T-helper 17 cell (primary cell): ENCODE measurements at places on chromosomes 16 and 17.

- DNase-seq, result no peak
Measured at GRCh38 chr17:83194761-83195329, 115.4 kb downstream of the METRNL start.

DNA sequence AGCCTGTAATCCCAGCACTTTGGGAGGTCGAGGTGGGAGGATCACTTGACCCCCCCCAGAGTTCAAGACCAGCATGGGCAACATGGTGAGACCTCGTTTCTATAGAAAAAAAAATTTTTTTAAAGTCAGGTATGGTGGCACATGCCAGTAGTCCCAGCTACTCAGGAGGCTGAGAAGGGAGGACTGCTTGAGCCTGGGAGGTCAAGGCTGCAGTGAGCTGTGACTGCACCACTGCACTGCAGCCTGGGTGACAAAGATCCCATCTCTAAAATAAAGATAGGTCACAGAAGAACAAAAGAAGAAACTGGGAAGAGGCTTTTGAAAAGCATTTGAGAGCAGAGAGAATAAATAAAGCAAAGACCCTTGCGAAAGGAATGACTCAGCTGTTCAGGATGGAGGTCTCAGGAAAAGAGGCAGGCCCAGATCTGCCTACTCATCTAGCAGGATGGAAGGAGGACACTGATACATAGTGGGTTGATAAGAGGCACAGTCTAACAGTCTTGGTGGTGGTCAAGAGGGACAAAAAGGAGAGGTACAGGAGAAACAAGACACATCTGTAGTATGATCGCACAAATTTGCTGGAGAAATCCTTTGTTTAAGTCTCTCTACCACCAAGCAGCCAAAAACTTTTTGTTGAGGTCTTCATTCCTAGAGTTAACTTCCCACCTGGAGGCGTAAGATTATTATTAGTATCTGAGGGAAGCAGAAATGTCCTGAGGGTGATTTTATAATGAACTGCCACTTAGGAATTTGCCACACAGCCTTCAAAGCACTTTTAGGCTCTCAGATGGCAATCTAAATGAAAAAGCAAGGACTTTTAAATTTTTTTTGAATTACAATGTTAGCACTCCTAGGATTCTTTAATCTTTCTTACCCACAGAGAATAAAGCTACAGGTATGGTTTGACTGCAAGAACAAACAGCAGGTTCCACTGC lies 17.6 kb downstream of the ZSWIM7 start:
- DNase-seq, result no peak

DNA sequence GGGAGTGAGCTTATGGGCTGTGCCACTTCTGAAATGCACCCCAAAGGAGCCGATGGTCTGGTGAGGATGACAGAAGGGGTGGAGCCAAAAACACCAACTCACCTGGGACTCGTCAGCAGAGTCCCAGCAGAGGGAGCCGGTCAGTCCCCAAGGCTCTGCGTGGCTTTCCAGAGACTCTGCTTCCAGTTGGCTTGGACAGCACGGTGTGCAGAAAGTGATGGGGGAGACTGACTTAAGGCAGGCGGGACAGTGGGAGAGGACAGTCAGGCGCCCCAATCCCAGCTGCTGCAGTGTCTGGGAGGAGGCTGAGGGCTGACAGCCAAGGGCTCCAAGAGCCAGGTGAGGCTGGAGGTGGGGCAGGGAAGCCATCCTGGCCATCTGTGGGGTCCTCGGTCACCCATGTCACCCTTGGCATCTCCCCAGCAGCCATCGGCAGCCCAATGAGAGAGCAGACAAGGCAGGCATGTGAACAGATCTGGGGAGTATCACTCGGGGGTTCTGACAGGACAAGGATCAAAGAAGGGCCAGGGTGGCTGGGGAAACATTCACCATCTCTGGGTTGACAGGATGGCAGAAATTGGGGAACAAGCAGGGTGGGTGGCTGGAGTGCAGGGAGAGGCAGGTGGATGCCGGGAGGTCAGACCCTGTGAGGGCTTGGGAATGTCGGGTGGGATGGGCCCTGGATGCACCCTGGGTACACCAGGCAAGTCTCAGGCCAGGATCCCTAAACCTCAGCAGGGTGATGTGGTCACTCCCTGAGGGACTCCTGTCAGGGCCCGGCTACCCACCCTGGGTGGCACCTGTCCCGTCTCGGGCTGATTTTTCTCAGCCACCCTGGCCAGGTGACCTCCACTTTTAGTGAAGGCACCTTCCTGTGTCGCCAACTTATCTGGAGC lies 8.9 kb upstream of the KRTAP17-1 start:
- no peak for DNase-seq

GRCh38 chr17:67716405-67716798 lies 1.3 kb upstream of the NOL11 start:
- DNase-seq, result no peak

DNA sequence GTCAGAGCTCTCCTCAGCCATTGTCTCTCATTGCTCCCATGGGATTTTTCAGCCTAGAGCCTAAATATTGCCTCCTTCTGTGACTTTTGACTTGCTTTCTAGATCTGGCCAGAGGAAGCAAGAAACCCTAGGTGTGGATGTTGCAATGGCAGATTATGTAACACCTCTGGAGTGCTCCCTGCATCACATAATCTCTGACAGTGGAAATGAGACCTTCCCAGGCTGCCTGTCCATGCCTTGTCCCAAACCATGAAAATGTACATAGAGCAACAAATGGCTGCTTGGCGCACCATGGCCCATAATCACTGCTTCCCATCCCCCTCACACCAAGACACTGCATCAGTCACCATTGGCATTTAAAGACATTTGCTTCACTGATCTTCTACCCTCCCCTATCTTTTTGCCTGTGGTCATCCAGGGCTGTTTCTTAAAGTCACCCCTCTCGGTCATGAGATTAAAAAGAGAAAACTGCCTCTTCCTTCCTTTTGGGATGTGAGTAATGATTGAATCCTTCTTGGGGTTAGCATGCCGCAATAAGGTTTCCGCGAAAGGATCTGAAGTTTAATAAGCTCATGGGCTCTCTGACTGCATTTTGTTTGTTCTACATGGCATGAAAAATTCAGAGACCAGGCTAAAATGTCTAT lies 34.2 kb upstream of the CCL2 start:
- no peak for DNase-seq

DNA sequence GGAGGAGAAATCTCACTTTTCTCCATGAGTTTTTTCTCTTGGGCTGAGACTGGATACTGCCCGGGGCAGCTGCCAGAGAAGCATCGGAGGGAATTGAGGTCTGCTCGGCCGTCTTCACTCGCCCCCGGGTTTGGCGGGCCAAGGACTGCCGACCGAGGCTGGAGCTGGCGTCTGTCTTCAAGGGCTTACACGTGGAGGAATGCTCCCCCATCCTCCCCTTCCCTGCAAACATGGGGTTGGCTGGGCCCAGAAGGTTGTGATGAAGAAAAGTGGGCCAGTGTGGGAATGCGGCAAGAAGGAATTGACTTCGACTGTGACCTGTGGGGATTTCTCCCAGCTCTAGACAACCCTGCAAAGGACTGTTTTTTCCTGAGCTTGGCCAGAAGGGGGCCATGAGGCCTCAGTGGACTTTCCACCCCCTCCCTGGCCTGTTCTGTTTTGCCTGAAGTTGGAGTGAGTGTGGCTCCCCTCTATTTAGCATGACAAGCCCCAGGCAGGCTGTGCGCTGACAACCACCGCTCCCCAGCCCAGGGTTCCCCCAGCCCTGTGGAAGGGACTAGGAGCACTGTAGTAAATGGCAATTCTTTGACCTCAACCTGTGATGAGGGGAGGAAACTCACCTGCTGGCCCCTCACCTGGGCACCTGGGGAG lies 19.1 kb downstream of the NGFR start:
- DNase-seq, result no peak

DNA sequence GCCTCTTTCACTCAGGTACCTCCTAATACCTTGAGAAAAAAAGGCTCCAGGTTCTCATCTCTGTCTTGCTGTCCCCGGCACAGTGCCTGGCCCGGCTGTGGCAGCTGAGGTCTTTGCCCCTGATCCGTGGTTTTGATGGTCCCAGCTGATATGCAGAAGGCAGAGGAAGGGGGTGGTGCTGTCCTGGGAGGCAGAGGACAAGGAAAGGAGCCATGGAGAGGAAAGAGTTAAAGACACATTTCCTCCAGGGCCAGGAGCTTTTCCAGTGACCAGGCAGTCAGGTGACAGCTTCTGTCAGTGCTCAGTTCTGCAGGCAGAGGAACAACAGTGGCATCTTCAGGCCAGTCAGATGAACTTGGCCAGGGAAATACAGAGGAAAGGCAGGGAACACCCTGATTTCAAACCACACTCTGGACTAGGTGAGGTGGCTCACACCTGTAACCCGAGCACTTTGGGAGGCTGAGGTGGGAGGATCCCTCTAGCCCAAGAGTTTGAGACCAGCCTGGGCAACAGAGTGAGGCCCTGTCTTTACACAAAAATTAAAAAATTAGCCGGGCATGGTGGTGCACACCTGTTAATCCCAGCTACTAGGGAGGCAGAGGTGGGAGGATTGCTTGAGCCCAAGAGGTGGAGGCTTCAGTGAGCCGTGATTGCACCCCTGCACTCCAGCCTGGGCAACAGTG lies 3.3 kb upstream of the COG1 start:
- DNase-seq, result no peak

DNA sequence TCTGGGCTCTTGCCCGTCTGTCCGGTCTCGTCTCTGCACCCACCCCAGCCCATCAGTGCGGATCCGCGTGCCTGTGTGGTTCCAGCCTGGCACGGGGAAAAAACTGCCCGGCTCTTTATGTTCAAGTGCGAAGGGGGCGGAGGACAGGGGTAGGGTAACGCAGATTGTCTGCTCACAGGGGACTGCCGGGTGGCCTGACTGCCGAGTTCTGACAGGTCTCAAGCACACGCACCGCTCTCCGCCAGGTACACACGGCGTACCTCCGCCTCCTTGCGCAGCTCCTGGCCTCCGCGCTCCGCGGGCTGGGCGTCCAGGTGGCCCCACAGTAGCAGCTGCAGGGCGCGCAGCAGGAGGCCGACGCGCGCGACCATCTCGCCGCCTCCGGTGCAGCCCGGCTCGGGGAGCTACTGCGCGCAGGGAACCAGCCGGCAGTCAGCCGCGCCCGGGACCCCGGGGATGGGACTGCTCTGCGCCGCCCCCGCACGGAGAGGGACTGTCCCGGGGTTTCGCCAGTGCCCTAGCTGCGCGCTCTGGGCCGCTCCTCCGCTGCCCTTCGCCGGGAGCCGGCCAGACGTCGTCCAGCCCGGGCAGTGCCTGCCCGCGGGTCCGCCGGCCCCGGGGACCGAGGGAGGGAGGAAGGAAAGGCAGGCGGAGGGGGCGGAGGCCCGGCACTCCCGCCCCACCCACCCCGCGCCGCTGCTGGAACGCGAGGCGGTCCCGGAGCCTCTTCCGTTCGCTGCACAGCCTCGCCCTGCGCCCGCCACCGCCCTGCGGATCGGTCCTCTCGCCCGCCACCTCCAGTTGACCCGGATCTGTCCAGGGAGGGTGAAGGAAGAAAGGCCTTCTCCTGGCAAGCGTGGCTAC lies at the start of gene MMP28:
TSS of gene MMP28 (minus strand) at position 635 of the 864 bp plus-strand sequence. CDS start at position 371, 264 bp downstream.
- peak; percentile 9 for DNase-seq

- no peak for DNase-seq
Measured at GRCh38 chr17:77503916-77504651, 363.3 kb downstream of the SEC14L1 start.
